ENCODE measurements at places on chromosomes 16 and 17.
A peak's percentile ranks its signal among the peaks of the same experiment; 100 is the strongest.

- DNase-seq = peak; percentile 53
Observed at GRCh38 chr17:1002412-1002753, 5.5 kb downstream of the TIMM22 start.

GRCh38 chr16:706189-707061 lies 824 bp upstream of the FBXL16 start:
- DNase-seq = no peak

DNA sequence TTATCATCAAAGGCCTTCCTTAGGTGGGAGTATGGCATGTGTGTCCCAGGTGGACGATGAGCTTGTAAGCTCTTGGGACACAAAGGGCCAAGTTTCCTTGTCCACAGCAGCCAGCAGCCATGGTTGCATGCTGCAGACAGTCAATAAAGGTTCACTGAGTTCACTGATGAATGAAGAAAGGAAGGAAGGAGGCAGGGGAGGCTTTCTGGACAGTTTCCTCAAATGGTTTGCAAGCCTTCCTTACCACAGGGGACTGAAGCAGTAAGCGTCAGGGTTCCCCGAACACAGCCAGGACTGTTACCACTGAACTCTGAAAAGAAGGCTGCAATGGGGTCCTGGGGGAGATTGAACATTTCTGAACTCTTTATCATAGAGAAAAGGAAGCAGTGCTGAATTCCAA lies 111.1 kb downstream of the GAS7 start:
- no peak for DNase-seq

GRCh38 chr16:2790631-2791030 lies 3.3 kb upstream of the PRSS33 start:
- no peak for DNase-seq

- DNase-seq = no peak
Observed at GRCh38 chr17:28839221-28839620, 3.4 kb downstream of the FAM222B start.

GRCh38 chr16:9002042-9002441 lies 38.3 kb upstream of the USP7 start:
- DNase-seq = no peak

GRCh38 chr17:75853433-75853832 lies 1.7 kb downstream of the WBP2 start:
- DNase-seq = peak; percentile 66

GRCh38 chr17:67754001-67754400 lies 36.3 kb downstream of the NOL11 start:
- no peak for DNase-seq

- DNase-seq = no peak
Observed at GRCh38 chr17:18344021-18344420, 19.3 kb downstream of the SHMT1 start.
